Eye (tissue), 1 donor: ENCODE measurements at places on chromosomes 6 and 20.

GRCh38 chr6:136706430-136706829 lies 85.8 kb downstream of the MAP3K5 start:
- DNase-seq, result no peak

- no peak for DNase-seq
These were observed 63.8 kb downstream of the UBR2 start for GRCh38 chr6:42627674-42628073.

DNA sequence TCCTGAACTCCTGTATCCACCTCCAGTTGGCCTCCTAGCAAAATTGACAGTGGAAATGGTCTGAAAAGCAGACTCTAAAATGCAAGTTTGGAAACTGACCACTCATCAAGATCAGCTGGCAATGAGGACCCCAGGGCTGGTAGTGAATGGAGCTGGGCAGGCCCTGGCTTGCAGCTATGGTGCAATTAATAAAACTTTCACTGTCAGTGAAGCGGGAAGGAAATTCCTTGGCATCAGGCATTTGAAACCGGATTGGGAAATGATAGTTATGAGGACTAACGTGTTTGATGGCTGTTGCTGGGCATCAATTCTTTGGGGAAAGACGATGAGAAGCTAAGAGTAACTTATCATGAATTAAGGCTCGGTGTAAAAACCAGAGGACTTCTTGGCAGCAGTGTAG lies 19.1 kb downstream of the SIRPB1 start:
- no peak for DNase-seq

DNA sequence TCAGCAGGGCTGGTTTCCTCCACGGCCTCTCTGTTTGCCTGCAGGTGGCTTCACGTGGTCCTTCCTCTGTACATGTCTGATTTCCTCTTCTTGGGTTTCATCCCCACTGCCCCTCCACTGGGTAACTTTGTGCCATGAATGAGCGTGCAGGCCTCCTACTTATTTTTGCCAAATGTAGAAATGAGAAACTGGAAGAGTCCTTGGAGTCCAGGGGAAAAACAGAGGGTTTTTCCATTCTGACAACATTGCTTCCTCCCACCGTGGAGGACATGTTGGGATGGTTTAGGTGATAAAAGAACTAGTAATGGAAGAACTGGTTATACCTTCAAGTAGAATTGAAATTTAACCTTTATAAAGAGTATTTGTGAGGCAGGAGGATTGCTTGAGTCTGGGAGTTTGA lies 699.5 kb downstream of the QKI start:
- DNase-seq, result no peak

DNA sequence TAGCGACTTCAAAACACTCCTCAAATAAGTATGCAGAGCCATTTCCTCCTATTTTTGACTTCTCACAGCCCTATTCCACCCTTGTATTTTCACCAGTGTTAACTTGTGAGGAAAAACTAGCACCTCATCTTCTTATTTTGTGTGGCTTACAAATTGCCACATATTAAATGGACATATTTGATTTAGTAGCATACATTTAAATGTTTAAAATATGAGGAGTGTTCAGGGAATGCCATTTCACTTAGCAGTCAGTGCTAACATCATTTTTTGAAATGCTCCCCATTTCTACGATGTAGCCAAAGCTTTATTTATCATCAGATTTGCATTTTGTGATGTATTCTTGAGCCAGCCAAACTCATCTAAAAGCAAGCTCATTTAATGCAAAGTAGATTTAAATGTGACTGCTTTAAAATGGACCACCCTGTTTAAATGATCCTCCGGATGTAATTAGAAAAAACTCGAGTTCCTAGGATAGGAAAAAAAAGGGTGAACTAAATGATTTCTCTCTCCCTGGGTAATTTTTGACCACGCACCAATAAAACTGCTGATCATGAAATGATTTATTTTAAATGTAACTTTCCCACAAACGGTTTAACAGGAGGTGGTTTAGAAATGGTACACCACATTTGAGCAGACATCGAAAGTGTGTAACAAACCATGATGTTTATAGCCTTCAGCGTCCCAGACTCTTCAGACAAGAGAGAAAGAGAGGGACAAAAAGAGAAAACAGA lies 172.6 kb downstream of the CD83 start:
- DNase-seq, result no peak

DNA sequence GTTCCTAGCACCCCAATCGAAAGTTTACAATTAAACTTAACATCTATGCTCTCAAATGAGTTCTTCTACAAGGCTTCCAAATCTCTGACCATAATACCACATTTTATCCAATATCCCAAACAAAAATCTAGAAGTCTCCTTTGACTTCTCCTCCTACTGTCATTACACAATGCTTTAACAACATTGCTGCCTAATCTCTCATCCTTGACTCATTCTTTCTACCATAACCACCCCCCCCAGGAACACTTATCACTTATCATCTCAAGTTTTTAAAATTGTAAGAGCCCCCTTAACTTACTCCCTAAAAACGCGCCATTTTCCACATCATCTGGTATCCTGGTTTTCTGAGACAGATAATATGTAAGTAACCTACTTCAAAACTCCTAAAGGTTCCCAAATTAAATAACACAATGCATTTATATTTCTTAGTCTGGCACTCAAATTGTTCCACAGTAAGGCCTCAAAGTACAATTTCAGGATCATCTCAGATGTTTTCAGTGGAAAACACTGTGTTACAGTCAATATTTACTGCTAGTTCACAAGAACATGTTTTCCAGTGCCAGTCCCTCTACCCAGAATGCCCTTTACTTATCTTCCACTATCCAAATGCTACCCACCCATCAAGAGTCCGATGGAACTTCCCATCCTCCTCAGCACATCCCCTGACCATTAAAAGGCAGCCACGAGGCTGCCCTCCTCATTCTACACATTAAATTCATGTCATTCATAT lies 308.2 kb upstream of the THEMIS start:
- DNase-seq, result no peak

DNA sequence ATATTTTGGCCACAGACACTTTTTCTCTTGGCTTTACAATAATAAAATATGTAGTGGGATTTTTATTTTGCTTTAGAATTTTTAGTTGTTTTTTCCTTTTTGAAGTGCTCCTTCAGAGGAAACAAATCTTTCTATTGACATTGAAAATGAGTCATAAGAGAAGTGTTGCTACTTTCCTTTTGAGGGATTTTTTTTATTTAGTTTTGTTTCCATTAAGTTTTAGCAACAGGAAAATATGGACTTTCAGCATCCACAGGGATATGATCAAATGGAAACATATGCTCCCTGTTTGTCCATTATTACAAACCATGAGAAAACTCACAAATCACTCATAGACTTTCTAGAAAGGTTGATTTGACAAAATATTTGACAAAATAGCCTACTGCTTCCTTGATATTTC lies 65.3 kb upstream of the BMP2 start:
- no peak for DNase-seq

- no peak for DNase-seq
These were observed 40.5 kb downstream of the PSMG4 start for GRCh38 chr6:3299221-3299620.

- no peak for DNase-seq
These were observed 23.3 kb downstream of the ADGRG6 start for GRCh38 chr6:142325111-142325510.

- DNase-seq, result peak; percentile 28
These were observed 140.1 kb downstream of the QKI start for GRCh38 chr6:163554663-163555062.

DNA sequence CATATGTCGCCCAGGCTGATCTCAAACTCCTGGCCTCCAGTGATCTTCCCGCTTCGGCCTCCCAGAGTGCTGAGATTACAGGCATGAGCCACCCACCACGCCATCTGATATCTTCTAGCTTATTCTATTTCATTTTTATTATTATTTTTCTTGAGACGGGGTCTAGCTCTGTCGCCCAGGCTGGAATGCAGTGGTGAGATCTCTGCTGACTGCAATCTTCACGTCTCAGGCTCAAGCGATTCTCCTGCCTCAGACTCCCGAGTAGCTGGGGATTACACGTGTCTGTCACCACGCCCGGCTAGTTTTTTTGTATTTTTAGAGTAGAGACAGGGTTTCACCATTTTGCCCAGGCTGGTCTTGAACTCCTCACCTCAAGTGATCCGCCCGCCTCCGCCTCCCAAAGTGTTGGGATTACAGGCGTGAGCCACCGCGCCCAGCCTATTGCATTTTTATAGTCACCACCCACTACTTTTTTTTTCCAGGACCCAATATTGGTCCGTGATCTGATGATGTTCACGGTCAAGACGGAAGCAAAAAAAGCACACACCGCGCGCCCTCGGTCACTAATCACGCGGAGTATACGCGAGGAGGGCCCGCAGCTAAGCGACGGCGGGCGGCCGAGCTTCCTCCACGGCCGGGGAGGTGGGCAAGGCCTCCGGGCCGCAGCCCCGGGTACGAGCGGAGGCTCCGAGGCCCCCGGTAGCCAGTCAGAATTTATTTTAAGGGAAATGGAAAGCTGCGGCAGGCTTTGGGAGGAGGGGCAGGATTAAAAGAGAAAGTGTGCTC lies 1.1 kb upstream of the LSM14B start:
- DNase-seq, result no peak

GRCh38 chr6:121247386-121247785 lies 86.9 kb downstream of the TBC1D32 start:
- no peak for DNase-seq

- DNase-seq, result peak; percentile 15
These were observed 8.3 kb upstream of the MMP9 start for GRCh38 chr20:46000262-46000996.

DNA sequence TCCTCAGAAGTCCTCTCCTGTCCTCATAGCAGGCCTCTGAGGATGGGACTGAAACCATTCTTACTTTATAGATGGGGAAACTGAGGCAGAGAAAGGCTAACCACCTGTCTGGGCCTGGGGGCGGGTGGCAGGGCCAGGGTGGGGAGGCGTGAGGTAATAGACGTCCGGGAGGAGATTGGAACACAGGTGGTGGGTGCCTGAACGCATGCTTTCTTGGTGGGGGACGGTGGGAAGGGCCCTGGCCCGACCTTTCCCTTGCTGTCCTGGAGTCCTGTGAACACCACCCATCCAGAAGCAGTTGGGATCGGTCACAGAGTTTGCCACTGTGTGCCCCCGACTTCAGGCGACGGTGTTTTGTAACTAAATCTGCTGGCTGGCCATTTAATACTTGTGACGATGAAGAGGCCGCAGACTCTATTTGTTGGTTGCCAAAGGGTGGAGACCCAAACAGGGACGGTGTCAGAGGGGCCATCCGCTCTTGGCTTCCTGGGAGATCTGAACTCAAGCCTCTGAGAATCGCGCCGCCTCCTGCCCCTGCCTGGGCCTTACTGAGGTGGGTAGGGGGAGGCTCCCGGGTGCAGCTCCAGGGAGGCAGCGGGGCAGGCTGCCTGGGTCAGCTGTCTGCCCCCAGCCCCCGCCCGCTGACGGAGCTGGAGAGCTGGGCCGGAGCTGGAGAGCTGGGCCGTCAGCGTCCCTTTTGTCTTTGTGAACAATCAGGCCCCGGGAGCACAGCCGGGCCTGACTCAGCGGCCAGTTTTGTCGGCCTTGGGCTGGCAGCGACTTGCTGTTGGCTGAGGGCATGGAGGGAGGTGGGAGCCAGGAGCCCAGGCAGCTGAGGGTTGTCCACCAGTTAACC lies 4.1 kb downstream of the RBM38 start:
- peak; percentile 81 for DNase-seq

DNA sequence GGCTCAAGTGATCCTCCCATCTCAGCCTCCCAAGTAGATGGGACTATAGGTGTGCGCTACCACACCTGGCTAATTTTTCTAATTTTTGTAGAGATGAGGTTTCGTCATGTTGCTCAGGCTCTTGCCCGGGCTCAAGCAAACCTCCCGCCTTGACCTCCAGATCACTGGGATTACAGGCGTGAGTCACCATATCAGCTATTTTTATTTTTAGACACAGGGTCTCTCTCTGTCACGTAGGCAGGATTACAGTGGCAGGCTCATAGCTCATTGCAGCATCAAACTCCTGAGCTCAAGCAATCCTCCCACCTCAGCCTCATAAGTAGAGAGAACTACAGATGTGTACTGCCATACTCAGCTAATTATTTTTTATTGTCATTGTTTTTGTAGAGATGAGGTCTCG lies 41.7 kb downstream of the SLC23A2 start:
- no peak for DNase-seq

DNA sequence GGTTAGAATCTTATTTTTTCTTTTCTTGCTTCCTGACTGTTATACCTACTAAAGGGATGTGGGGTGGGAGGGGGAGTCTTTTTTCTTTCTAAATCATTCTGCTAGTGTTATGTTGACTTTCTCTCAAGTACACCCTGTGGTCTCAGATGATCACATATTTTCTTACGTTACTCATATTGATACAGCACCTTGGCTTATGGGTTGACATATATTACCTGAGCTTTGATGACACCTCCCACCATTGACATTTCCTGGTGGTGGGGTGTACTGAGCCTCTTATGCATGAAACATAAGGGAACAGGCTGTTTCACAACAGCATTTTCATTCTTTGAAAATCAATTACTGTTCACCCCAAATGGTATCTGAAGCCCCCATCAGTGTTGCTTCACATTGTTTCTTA lies 169.8 kb downstream of the MMS22L start:
- no peak for DNase-seq

GRCh38 chr6:154143753-154144152 lies 104.7 kb downstream of the OPRM1 start:
- no peak for DNase-seq

- no peak for DNase-seq
These were observed 119.7 kb upstream of the PRDM1 start for GRCh38 chr6:105966481-105966880.

DNA sequence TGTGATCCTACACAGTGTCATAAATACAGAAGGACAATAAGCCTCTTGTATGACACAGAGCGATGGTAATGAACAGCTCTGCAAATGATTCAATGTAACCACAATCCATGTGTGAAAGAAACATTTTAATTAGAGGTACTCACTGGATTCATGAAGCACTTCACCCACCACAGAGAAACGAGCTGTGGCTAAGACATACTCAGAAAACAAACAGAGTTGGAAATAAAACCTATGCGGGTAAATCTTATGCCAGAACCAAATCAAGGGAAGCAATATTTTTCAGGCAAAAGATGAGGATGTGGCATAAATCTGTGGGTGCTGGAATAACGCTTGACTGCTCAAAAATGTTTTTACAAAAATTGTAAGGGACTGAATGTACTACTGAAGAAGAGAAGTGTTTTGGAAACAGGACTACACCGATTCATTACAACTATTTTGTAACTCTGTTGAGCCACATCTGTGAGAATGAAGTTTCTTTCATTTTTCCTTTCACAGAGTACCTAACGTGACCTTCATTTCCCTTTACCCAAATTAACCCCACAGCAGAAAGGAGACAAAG lies 112.1 kb downstream of the WDR27 start:
- no peak for DNase-seq

DNA sequence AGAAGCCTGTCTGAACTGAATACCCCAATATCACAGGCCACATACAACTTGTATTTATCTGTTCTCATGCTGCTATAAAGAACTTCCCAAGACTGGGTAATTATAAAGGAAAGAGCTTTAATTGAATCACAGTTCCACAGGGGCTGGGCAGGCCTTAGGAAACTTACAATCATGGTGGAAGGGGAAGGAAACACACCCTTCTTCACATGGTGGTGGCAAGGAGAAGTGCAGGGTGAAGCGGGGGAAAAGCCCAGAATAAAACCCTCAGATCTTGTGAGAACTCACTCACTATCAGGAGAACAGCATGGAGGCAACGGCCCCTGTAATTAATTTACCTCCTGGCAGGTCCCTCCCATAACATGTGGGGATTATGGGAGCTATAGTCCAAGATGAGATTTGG lies 50.3 kb upstream of the FNDC1 start:
- no peak for DNase-seq
